ENCODE measurements at places on chromosomes 11 and 22. TPM values are rescaled to one million over a fixed set of nuclear protein-coding genes. Genes with fewer than 3 reads are reported as not detected.
A peak's percentile ranks its signal among the peaks of the same experiment; 100 is the strongest.

TRIM49 gene
- not detected for total RNA-seq

CALCB gene
- total RNA-seq, result not detected

GRCh38 chr11:1619449-1619848, 2.5 kb downstream of the KRTAP5-4 start:
- peaks cover 5% of the 10 kb centered on the region for H3K4me1 ChIP-seq
- no peak for DNase-seq
- H3K36me3 ChIP-seq, result peaks cover 3% of the 10 kb centered on the region
- H3K27ac ChIP-seq, result peak overlapping the region; percentile 14

RFPL1 gene
- total RNA-seq, result not detected

DNA sequence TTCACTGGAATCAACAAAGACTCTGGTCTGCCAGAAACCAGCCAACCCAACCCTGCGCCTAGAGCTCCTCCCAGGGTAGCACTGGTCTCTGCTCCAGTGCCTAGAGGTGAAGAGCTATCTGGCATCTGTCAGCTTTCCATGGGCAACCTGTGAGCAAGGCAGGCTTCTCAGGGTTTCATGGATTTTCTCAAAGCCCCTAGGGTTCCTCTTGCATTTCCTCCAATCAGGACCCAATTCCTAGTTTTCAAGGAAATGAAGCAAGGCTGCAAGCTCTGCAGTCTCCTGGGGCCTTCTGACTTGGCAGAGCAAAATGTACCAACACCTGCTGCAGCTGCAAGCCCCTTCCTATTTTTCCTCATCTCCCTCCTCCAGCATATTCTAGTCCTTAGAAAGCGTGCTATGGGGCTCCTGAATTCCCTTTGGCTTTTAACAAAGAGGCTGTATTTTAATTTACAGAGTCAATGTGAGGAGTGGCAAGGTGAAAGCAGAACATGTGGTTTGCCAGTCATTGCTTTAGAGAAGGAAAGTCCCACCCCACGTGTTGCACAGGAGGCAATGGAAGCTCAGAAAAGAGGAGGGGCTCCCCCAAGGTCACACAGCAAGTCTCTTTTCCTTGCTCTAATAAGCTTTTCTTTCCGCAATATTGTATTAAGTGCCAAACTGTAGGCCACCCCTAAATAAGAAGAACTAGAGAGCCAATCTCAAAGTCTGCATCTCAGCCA, 33.0 kb upstream of the RIC3 start:
- no peak overlapping the region for H3K4me3 ChIP-seq
- H3K36me3 ChIP-seq, result no peaks in the 10 kb centered on the region
- DNase-seq, result no peak
- no peak overlapping the region for H3K27ac ChIP-seq
- peaks cover 33% of the 10 kb centered on the region for H3K27me3 ChIP-seq
- H3K4me1 ChIP-seq, result peaks cover 2% of the 10 kb centered on the region

DNA sequence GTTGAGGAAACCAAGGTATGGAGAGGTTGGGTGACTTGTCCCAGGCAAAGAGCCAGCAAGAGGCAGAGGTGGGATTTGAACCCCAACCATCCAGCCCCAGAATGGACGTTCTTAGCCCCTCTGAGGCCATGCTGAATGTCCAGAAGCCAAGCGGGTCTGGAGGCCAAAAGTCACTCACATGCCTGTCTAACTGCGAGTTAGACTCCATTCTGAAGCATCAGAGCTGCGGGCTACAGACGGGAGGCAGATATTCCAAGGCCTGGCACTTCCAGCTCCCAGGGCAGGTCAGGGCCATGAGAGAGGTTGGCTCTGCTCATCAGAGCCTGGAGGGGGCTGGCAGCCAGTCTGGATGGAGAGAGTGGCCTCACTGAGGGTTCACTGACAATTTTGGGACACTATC, 616.5 kb downstream of the BRD1 start:
- no peak overlapping the region for H3K4me3 ChIP-seq
- no peak overlapping the region for H3K27ac ChIP-seq
- no peaks in the 10 kb centered on the region for H3K4me1 ChIP-seq

GRCh38 chr11:120041625-120042024, 96.3 kb downstream of the TRIM29 start:
- H3K4me1 ChIP-seq, result no peaks in the 10 kb centered on the region
- H3K4me3 ChIP-seq, result no peak overlapping the region
- H3K36me3 ChIP-seq, result peaks cover 5% of the 10 kb centered on the region
- DNase-seq, result no peak

DNA sequence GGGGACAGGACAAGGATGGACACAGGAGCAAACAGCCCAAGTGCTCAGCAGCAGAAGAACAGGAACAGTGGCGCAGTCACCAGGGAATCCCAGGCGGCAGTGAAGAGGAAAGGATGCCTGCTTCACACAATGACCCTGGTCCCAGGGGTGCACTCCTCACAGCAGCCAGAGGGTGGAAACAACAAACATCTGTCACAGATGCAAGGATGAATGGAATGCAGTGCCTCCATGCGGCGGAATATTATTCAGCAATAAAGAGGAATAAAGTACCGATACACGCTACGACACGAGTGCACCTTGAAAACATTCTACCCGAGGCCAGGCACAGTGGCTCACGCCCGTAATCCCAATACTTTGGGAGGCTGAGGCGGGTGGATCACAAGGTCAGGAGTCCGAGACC, 12.7 kb downstream of the CSNK1E start:
- peak overlapping the region; percentile 79 for H3K27ac ChIP-seq
- no peaks in the 10 kb centered on the region for H3K27me3 ChIP-seq
- DNase-seq, result no peak
- H3K4me1 ChIP-seq, result peaks cover 29% of the 10 kb centered on the region
- peaks cover 19% of the 10 kb centered on the region for H3K36me3 ChIP-seq

DNA sequence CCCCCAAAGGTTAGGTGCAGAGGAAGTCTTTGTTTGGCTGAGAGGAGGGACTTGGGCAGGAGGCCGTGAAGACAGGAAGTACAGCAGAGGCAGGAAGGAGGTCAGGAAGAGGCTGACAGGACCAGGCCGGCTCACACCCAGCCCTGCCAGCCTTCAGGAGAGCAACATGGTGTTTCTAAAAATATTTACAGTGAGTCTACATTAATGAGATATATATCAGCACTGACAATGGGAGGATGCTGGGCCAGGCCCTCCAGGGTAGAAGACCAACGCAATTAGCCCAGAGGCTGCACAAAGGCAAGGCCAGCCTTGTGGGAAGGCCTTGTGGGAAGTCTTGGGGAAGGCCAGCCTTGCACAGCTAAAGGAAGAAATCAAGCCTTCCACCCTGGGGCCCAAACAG, 7.9 kb upstream of the APLNR start:
- peaks cover 4% of the 10 kb centered on the region for H3K27me3 ChIP-seq
- no peaks in the 10 kb centered on the region for H3K36me3 ChIP-seq
- H3K4me1 ChIP-seq, result peaks cover 20% of the 10 kb centered on the region

DNA sequence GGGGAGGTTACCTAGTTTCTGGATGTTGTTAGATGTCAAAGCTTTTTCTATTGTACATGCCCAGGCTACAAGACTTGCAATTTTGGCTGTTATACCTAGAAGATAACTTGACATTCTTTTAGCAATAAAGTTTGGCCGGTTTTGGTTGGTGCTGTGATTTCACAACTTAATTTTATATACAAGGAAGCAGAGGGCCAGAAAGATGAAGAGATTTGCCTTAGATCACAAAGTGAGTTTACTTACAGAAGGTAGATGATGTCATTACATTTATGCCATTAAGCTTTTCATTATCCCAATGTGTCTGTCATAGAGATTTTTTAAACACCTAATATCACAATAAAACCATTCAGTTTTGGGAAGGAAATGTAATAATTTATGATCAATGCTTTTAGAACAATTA, 698.7 kb upstream of the ANO3 start:
- H3K36me3 ChIP-seq, result no peaks in the 10 kb centered on the region
- no peak for DNase-seq
- H3K27me3 ChIP-seq, result no peaks in the 10 kb centered on the region
- no peaks in the 10 kb centered on the region for H3K4me1 ChIP-seq

DNA sequence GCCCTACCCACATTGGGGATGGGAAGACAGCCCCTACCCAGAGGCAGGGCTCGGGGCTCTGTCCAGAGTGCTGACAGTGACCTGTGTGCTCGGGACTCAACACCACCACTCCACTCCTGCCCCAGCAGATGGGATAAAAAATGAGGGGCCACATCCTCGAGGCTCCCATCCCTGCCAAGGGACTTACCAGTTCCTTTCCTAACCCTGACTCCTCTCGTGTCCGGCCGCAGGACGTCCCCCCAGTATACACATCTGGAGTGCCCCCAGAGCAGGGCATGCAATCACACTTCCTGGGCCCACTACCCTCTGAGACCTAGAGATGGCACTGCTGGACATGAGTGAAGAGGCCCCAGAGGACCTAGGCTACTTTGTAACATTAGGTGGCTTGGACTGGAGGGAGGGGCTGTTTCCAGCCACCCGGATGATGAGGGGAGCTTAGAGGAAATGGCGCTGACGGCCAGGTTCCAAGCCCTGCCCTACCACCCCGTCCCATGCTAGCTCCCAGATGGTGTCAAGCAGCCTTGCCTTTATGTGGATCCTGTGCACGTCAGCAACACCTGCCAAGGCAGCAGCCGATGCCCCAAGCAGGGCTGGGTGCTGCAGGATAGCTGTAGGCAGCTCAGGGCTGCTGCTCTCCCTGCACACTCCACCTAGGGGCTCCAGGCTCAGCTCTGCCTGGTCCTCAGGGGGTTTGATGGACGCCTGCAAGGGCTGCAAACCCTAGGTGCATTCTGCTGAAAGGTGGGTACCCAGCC, 86.6 kb downstream of the DGCR2 start:
- H3K27me3 ChIP-seq, result peaks cover 20% of the 10 kb centered on the region
- H3K4me3 ChIP-seq, result no peak overlapping the region
- DNase-seq, result peak; percentile 68
- H3K36me3 ChIP-seq, result no peaks in the 10 kb centered on the region
- no peaks in the 10 kb centered on the region for H3K4me1 ChIP-seq

C22orf42 gene
- 4.6 TPM for total RNA-seq

DNA sequence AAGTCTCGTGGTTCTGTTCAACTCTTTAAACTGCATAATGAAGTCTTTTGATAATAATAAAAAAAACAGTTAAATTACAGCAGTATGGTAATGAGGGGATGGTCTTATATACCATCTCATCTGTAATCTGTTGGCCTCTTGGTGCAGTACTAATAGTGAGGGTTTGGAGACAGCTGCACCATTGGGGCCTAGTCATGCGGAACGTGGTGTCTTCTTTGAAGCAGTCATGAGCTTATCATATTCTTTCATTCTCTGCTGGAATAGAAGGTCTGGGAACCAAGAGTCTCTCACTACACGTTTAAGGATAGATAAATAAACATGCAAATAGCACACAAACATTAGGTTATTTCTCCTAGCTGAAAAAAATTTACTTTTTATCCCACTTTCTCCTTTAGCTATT, 40.9 kb upstream of the OR9Q1 start:
- H3K4me1 ChIP-seq, result no peaks in the 10 kb centered on the region
- H3K27me3 ChIP-seq, result peaks cover 4% of the 10 kb centered on the region
- no peaks in the 10 kb centered on the region for H3K36me3 ChIP-seq
- no peak overlapping the region for H3K27ac ChIP-seq
- no peak overlapping the region for H3K4me3 ChIP-seq

- no peaks in the 10 kb centered on the region for H3K36me3 ChIP-seq
- H3K27ac ChIP-seq, result no peak overlapping the region
- H3K4me3 ChIP-seq, result no peak overlapping the region
- H3K27me3 ChIP-seq, result peaks cover 41% of the 10 kb centered on the region
Measured at GRCh38 chr11:126627421-126627820, 271.9 kb downstream of the ST3GAL4 start.

PUS3 gene
- total RNA-seq, result 13.5 TPM

GRCh38 chr11:73576185-73576614, 21.7 kb downstream of the FAM168A start:
- no peak overlapping the region for H3K4me3 ChIP-seq
- H3K27ac ChIP-seq, result peak overlapping the region; percentile 35
- H3K27me3 ChIP-seq, result no peaks in the 10 kb centered on the region
- peaks cover 24% of the 10 kb centered on the region for H3K4me1 ChIP-seq

CARD18 gene
- total RNA-seq, result not detected

DNA sequence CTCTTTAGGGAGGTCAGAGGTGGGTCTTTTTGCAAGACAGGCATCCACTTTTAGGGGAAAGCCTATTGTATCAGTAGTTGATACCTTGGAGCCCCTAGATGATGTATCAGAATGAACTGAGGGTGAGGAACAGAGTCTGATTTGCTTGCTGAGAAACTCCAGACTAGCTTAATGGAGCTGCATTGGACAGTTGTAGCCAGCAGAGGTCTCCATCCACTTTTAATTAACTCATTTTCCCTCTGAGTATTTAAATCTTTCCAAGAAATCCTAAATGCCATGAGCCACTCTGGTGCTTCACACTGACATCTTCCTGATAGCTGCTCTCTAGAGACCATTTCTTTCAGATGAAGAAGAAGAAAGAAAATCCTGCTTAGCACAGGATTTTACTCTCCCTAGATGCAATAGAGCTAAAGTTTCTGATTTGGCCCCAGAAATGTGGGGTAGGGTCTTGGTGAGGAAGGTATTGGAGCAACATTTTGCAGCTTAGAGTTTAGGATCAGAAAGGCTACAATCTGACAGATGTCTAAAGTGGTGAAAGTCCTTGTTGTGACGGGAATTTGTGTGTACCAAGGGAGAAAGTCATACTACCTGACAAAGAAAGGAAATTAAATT, 38.0 kb downstream of the EXT2 start:
- no peak overlapping the region for H3K4me3 ChIP-seq
- H3K27ac ChIP-seq, result no peak overlapping the region
- DNase-seq, result no peak
- H3K4me1 ChIP-seq, result peaks cover 31% of the 10 kb centered on the region

GRCh38 chr22:39610246-39610645, 39.7 kb downstream of the CACNA1I start:
- H3K4me1 ChIP-seq, result peaks cover 3% of the 10 kb centered on the region
- no peak overlapping the region for H3K4me3 ChIP-seq
- H3K27ac ChIP-seq, result no peak overlapping the region
- no peak for DNase-seq

UPB1 gene
- 0.24 TPM for total RNA-seq

APOA4 gene
- 88.5 TPM for total RNA-seq

DNA sequence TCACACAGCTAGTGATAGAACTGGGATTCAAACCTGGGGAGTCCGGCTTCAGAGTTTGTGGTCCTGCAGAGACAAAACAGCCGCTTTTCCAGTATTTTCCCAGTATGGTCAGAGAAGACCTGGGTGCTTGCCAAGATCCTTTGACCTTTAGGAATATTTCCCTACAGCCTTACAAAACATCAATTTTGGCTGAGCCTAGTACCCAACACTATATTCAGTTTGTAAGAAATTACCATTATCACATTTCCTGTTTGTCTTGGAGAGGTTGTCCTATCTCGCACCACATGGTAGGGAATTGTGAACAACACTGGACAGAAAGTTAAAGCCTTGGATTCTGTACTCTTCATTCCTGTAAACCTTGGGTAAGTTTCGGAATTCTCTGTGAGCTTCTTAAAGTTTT, 10.7 kb upstream of the NEU3 start:
- H3K27ac ChIP-seq, result no peak overlapping the region
- H3K27me3 ChIP-seq, result no peaks in the 10 kb centered on the region
- H3K4me3 ChIP-seq, result no peak overlapping the region
- no peak for DNase-seq
- peaks cover 43% of the 10 kb centered on the region for H3K36me3 ChIP-seq
- no peaks in the 10 kb centered on the region for H3K4me1 ChIP-seq

SUN2 gene
- 70.5 TPM for total RNA-seq

DNA sequence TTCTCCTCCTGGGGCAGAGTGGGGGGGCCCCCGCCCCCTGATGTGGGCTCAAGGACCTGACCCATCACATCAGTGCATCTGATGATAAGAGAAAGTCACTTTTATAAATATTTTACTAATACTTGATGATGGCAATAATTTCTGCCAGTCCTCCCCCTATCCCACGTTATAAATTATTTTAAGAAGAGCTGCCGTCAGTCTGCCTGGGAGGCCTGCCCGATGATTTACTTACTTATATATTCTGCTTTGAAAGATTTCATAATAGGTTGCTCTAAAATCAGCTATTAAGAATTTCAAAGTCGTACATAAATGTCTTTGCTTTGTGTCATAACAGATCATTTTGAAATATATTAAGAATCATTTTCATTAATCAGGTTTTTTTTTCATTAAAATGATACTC, 58.8 kb downstream of the MYO18B start:
- no peak for DNase-seq
- H3K27me3 ChIP-seq, result peaks cover 10% of the 10 kb centered on the region
- no peak overlapping the region for H3K4me3 ChIP-seq
- H3K36me3 ChIP-seq, result no peaks in the 10 kb centered on the region

Data from type B pancreatic cell (in vitro differentiated cells).